ENCODE measurements at places on chromosomes 6 and 20. TPM values are rescaled to one million over a fixed set of nuclear protein-coding genes. Genes with fewer than 3 reads are reported as not detected.

Gene CALHM6
- total RNA-seq = 15.9 TPM

Gene BNIP5
- not detected for total RNA-seq

Gene NRSN1
- not detected for total RNA-seq

Gene XKR7
- total RNA-seq = not detected

Gene CLVS2
- total RNA-seq = not detected

Gene PHACTR1
- 0.12 TPM for total RNA-seq
